ENCODE measurements at places on chromosomes 16 and 17.

DNA sequence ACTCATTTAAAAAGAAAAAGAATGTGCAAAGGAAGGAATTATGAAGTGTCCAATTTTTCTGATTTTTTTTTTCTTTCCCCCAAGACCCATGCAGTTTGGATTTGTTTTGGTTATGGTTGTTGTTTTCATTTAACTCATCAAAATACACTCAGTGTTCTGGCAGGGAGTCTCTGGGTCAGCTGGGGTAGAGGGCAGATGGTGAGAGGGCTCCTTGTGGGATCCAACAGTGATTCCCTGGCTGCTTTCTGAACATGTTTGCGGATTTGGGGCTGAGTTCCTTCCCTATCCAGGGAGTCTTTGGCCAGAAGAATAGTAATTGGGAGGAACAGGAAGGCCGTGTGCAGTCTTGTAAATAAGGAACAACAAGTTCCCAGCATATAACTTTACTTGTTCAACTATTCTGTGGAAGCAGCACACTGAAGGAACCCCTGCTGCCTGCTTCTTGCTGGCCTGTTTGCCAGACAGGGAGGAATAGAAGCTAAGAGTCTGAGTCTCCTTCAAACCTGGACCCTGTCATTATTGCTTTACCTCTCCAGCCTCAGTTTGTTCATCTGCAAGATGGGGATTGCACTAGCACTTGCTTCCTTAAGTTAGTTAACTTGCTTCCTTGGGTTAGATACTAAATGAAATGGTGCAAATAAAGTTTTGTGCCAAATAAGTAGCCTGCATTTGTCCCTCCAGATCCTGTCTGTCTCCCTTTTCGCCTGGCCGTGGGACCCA is 32.1 kb downstream of the C17orf67 start:
- no peak overlapping the region for H3K4me3 ChIP-seq
- peaks cover 20% of the 10 kb centered on the region for H3K27me3 ChIP-seq
- H3K4me1 ChIP-seq: peaks cover 24% of the 10 kb centered on the region
- H3K27ac ChIP-seq: no peak overlapping the region

- H3K27ac ChIP-seq: no peak overlapping the region
- no peaks in the 10 kb centered on the region for H3K27me3 ChIP-seq
- H3K36me3 ChIP-seq: no peaks in the 10 kb centered on the region
These were observed 26.5 kb upstream of the AATK start for GRCh38 chr17:81192386-81193050.

DNA sequence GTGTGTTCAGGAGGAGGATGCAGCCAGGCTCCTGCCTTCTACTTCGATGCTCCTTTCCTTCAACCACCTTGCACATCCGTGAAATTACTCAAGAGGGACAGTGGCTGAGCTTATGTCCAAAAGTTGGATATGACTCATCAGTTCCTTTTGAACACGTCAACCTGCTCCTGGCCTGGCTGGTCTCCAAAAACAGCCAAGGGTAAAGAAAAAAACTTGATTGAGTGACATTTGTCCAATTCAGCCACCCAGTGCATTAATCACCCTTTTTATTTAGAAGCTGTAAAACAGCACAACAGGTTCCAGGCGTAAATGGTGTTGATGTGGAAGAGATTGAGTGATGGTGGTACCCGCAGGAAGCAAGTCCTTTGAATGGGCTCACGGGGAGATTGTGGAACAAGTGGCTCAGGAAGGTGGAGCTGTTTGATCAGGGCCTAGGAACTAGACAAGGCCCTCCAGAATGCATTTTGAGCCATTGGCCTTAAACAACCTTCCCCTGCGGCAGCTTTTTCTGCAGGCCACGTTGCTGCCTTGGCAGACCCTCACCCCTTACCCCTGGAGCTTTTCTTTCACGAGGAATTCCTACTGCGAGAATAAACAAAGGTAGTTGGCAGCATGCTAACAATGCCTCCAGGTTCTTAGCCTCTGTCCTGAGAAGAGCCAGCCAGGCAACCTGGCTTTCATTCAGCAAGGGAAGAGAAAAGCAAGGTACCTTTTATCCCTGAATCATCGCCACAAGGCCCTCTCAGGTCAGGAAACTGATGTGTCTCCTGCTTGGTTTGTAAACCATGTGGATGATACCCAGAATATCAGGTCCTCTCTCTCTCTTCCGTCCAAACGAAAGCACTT is 173.3 kb upstream of the CACNG5 start:
- peaks cover 4% of the 10 kb centered on the region for H3K36me3 ChIP-seq
- H3K27ac ChIP-seq: no peak overlapping the region
- no peak for DNase-seq

- no peak overlapping the region for H3K27ac ChIP-seq
- no peaks in the 10 kb centered on the region for H3K4me1 ChIP-seq
- H3K4me3 ChIP-seq: no peak overlapping the region
- no peaks in the 10 kb centered on the region for H3K36me3 ChIP-seq
- no peak for DNase-seq
These were observed 66.7 kb downstream of the PPM1E start for GRCh38 chr17:58822148-58823050.

GRCh38 chr16:27799896-27800295 is 250.0 kb downstream of the KATNIP start:
- no peak overlapping the region for H3K4me3 ChIP-seq
- no peaks in the 10 kb centered on the region for H3K36me3 ChIP-seq

DNA sequence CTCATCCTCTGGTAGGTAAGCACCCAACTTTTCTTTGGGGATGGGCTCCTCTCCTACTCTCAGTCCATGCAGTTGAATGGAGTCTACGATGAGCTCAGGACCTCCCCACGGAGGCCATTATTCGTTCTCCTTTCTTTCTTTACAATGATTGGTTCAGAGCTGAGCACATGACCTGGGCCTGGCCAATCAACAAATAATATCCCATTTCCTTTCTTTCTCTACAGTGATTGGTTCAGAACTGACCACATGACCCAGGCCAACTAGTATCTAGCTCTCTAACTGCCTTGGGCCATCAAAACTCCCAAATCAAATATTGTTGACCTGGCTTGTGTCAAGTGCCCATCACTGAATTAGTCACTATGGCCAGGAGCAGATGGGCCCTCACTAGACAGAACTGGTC is 129.2 kb downstream of the USP31 start:
- peaks cover 21% of the 10 kb centered on the region for H3K27me3 ChIP-seq
- H3K4me1 ChIP-seq: no peaks in the 10 kb centered on the region
- DNase-seq: no peak
- H3K4me3 ChIP-seq: no peak overlapping the region
- no peak overlapping the region for H3K27ac ChIP-seq

- H3K36me3 ChIP-seq: peaks cover 18% of the 10 kb centered on the region
- H3K4me1 ChIP-seq: peaks cover 77% of the 10 kb centered on the region
- peak overlapping the region; percentile 97 for H3K27ac ChIP-seq
- peak overlapping the region; percentile 52 for H3K4me3 ChIP-seq
These were observed 36.2 kb downstream of the ABR start for GRCh38 chr17:1143573-1143972.

DNA sequence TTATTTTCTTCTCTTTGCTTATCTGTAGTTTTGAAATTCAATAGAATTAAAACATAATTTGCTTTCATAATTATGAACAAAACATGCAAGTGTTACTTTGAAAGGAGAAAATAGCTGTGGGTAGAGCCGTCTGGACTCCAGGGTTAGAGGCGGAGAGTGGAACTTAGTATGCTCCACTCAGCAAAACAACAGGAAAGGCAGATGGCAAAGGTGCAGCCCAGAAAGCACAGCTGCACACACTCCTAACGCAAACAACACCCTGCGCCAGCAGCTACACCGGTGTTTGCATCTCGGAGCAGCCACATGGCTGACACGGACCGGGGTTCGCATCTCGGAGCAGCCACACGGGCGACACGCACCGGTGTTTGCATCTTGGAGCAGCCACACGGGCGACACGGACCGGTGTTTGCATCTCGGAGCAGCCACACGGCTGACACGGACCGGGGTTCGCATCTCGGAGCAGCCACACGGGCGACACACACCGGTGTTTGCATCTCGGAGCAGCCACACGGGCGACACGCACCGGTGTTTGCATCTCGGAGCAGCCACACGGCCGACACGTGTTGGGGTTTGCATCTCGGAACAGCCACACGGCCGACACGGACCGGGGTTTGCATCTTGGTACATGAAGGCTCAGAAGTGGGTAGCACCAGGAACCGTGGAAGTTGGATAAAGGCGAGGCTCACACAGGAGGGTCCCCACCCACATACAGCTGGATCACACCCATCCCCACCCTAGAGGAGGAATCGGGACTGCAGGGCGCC is 12.2 kb upstream of the CAPN15 start:
- peaks cover 28% of the 10 kb centered on the region for H3K36me3 ChIP-seq
- no peak overlapping the region for H3K27ac ChIP-seq
- H3K27me3 ChIP-seq: no peaks in the 10 kb centered on the region
- no peak overlapping the region for H3K4me3 ChIP-seq

DNA sequence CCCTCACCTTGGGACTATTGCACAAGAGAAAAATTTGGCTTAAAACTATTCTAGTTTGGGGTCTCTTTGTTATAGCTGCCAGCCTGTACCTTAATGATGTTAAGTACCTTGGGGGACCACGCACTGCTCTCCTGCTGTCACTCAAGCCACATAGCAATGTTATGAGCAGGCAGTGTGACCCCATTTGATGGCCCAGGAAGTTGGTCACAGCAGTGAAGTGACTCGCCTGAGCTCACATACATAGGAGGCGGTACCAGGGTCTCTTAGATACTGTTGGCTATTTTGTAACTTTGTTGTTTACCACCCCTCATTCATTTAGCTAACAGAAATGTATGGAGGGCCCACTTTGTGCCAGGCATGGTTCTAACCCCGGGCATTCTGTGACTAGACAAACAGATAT is 16.4 kb downstream of the KCNG4 start:
- DNase-seq: no peak
- peaks cover 9% of the 10 kb centered on the region for H3K27me3 ChIP-seq
- H3K36me3 ChIP-seq: no peaks in the 10 kb centered on the region
- no peak overlapping the region for H3K27ac ChIP-seq
- H3K4me1 ChIP-seq: peaks cover 35% of the 10 kb centered on the region
- no peak overlapping the region for H3K4me3 ChIP-seq

- H3K36me3 ChIP-seq: no peaks in the 10 kb centered on the region
- no peak overlapping the region for H3K27ac ChIP-seq
- no peak for DNase-seq
- peaks cover 82% of the 10 kb centered on the region for H3K4me1 ChIP-seq
- no peak overlapping the region for H3K4me3 ChIP-seq
These were observed 12.2 kb downstream of the CCR7 start for GRCh38 chr17:40552806-40553693.

- peaks cover 14% of the 10 kb centered on the region for H3K4me1 ChIP-seq
- no peak overlapping the region for H3K4me3 ChIP-seq
- H3K36me3 ChIP-seq: peaks cover 62% of the 10 kb centered on the region
- H3K27ac ChIP-seq: peak overlapping the region; percentile 84
These were observed 238.4 kb downstream of the CEP112 start for GRCh38 chr17:65953316-65954147.

DNA sequence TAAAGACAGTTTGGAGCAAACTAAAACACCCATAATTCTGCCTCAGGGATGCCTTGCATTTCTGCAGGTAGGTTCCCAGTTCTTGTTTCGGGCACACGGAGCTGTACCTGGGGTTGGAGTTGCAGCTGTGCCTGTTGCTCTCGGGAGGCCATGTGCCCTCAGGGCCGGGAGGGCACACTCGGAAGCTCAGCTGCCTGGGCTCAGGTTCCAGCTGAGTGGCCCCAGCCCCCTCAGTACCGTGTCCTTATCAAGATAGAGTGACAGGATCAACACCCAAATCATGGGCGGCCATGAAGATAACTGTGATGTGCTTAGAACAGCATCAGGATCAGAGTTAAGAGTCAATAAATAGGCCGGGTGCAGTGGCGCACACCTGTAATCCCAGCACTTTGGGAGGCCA is 107.9 kb downstream of the SNX29 start:
- H3K27me3 ChIP-seq: peaks cover 4% of the 10 kb centered on the region
- DNase-seq: no peak
- H3K4me1 ChIP-seq: peaks cover 44% of the 10 kb centered on the region
- peaks cover 12% of the 10 kb centered on the region for H3K36me3 ChIP-seq

DNA sequence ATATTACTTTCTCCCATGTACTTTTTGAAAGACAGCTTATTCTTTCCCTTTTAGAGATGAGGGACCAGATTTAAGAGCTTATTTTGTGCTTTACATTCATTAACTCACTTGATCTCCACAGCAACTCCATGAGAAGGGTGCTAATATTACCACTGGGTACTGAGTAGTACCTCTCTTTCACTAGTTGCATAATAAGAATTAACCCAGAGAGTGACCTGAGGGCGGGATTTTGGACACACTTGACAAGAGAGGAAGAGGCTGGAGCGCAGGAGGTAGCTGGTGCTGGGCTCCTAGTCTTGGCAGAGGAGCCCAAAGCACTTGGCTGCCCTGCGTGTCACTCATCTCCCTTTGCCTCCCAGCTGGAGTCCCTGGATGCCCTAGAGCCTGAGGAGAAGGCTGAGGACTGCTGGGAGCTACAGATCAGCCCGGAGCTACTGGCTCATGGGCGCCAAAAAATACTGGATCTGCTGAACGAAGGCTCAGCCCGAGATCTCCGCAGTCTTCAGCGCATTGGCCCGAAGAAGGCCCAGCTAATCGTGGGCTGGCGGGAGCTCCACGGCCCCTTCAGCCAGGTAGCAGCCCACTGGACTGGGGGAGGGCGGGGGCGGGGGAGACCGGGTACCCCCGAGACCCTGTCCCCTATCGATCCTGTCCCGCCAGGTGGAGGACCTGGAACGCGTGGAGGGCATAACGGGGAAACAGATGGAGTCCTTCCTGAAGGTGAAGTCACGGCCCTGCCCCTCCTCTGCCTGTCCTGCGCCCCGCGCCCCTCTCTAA is 1.7 kb upstream of the MAZ start:
- H3K4me3 ChIP-seq: peak overlapping the region; percentile 99
- no peak for DNase-seq
- H3K27me3 ChIP-seq: peaks cover 3% of the 10 kb centered on the region
- H3K36me3 ChIP-seq: peaks cover 31% of the 10 kb centered on the region

- H3K4me3 ChIP-seq: no peak overlapping the region
- H3K27ac ChIP-seq: no peak overlapping the region
- no peaks in the 10 kb centered on the region for H3K27me3 ChIP-seq
- H3K4me1 ChIP-seq: peaks cover under 1% of the 10 kb centered on the region
These were observed 9.7 kb upstream of the ZC3H7A start for GRCh38 chr16:11806721-11807120.

GRCh38 chr17:7029659-7030058 is 6.2 kb upstream of the SLC16A13 start:
- no peak overlapping the region for H3K4me3 ChIP-seq
- peaks cover 23% of the 10 kb centered on the region for H3K27me3 ChIP-seq
- no peaks in the 10 kb centered on the region for H3K36me3 ChIP-seq
- no peak for DNase-seq
- H3K4me1 ChIP-seq: no peaks in the 10 kb centered on the region
- no peak overlapping the region for H3K27ac ChIP-seq

Data from nephron progenitor cell (in vitro differentiated cells).